Dermis microvascular lymphatic vessel endothelial cell (primary cell): ENCODE measurements at places on chromosomes 6 and 20. TPM values are rescaled to one million over a fixed set of nuclear protein-coding genes. Genes with fewer than 3 reads are reported as not detected.

GRCh38 chr6:13194852-13195251, 133.5 kb downstream of the TBC1D7 start:
- peak; percentile 73 for DNase-seq

- DNase-seq = no peak
Measured at GRCh38 chr6:1290086-1290485, 21.8 kb upstream of the FOXQ1 start.

GRCh38 chr6:28977341-28978132, 27.6 kb downstream of the ZNF311 start:
- peak; percentile 39 for DNase-seq

DNA sequence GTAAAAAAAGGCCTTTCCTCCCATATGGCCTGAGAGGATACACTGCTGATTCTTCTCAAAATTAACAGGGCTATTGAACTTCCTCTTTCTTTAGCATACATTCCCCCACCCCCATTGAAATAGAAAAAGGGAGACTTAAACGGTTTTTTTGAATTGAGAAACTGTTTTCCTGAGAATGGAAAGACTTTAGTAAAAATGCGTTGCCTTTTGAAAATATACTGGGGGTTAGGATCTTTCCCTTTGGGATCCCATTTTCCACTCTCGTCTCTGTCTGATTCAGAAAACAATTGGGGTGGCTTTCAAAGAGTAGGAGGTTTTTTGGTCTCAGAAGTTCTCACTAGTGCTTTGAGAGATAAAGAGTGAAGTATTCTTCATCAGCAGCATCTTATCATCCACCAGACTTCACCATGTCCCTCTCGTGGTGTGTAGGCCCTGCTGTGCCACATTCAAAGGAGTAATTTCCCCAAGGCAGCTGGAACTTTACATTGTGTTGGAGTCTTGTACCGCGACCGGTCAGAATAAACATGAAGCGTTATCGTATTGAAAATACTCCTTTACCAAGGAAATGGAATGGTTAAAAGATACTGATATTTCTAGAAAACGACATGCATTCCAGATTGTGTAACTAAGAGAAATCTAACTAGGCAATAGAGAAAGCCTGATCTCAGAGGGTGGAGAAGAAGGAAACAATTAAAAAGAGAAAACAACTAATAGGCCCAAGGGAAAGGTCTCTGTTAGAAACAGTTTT, 10.6 kb downstream of the MYB start:
- no peak for DNase-seq

DNA sequence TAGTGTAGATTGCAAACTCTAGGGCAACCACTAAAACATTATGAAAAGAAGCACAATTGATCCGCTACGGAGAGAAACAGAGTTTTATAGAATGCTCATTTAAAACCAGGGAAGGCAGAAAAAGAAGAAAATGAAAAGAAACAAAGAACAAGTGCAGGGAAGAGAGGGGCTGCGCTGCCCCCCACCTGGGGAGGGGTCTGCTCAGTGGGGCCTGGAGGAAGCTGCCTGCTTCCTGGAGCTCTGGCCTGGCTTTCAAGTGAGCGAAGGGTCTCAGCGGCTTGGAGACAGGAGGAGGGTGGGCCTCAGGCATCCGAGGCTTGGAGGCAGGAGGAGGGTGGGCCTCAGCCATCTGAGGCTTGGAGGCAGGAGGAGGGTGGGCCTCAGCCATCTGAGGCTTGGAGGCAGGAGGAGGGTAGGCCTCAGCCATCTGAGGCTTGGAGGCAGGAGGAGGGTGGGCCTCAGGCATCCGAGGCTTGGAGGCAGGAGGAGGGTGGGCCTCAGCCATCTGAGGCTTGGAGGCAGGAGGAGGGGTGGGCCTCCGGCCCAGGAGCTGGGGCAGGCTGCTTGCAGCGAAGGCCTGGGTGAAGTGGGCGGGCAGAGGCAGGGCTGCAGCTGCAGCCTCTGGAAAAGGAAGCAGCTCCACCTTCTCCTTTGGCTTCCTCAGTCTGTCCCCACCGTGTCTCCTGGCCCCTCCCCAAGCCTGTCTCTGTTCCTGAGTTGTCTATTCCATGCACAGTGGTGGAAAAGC, 406.3 kb downstream of the TAF4 start:
- DNase-seq = no peak

DNA sequence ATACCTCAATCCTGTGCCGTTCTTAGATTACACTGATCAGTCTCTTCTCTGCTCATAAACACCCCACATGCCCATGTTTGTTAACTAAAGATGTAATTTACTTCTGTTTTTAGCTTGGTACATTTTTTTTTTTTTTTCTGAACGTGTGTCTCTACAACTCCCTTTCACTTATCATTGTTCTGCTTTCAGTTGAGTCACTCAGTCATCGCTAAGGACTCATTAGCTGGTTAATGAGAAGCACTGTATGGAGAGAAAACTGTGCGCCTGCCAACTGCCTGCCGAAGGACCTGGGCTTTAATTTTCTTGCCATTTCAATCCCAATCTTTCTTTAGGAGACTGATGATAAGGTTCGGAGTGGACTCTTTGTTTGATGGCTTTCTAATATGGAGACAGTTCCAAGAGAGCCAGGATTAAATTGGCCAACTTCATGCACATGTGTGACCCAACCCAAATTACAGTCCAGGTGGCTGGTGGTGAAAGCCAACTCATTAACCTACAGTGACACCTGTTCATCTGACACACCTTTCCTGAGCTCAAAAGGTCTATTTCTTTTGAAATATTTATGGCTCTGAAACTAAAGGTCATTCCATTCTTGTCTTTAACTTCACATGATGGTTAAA, 334.1 kb downstream of the BCKDHB start:
- DNase-seq = no peak

DNA sequence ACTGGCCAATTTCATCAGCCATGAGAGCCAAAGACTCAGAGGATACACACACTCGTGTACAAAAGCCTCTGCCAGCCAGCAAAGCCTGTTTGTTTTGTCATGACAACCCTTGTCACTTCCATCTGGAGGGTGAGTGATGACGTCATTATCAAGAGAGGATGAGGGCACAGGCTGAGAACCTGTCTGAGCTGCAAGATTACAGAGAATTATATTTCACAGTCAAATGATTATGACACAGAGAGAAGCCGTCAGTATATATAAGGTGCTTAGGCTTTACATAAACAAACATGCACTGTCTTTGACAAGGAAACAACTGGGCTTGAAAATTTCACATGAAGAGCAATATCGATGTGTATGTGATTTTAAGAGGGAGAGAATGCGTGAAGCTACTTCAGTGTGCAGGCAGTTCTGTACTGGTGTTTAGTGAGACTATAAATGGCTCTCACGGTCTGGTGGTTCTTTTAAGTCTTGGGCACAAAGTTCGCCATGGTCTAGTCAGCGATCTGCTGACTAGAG, 36.5 kb upstream of the BCLAF1 start:
- peak; percentile 7 for DNase-seq

GRCh38 chr6:90918361-90918760, 331.5 kb upstream of the MAP3K7 start:
- no peak for DNase-seq

DNA sequence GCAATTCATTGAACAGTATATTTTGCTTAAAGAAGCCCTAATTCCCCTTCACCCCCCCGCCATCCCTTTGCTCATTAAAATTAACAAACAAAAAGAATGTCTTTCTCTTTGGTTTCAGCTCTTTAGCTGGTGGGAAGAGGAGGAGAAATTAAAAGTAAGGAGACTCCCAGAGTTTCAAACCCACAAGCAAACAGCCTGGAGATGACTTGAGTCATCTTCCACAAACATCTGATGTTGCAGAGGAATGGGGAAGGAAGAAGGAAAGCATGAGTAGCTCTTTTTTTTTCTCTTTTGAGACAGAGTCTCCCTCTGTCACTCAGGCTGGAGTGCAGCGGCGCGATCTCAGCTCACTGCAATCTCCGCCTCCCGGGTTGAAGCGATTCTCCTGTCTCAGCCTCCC, 189.6 kb downstream of the ADAT2 start:
- DNase-seq = no peak

DNA sequence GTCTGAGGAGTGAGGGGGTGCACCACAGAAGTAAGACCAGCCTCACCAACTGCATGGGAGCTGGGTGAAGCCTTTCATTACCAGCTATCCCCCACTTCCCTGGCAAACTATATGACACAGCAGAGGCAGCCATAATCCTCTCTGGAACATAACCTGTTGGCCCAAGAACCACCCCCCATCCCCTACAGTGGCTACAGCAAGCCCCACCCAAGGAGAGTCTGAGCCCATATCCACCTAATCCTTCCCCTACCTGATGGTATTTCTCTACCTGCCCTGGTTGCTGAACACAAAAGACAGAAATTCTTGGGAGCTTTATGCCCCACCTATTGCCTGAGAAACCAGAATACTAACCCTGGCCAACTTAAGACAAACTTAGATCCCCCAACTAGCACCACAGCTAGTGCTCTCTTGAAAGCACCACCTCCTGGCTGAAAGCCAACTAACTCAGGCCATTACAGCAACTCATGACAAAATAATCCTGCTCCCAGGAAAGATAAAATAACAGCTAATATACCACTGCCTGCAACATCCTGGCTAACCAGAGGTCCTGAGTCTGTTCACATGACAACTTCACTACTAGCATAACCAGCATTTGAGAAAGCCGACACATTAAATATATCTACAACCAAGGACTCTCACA, 11.2 kb downstream of the RNGTT start:
- DNase-seq = no peak

DNA sequence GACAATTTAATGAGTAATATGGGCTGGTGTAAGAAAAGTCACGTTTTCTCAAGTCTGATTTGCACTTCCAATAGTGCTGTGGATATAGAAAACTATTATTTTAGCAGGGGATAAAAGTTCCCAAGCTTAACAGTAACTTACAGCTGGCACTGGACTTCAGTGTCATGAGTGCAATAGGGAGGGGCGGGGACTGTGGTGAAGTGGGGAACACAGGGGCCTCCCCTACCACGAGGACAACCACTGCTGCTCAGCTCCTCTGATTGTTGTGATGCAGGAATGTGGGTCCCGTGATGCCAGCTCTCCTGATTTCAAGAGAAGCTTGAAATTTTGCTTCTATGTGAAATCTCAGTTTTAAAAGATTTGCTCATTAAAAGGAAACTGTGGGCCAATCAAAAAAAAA, 24.0 kb downstream of the SLC13A3 start:
- DNase-seq = no peak

- DNase-seq = peak; percentile 14
Measured at GRCh38 chr20:3398681-3399252, 8.7 kb downstream of the DNAAF9 start.

DNA sequence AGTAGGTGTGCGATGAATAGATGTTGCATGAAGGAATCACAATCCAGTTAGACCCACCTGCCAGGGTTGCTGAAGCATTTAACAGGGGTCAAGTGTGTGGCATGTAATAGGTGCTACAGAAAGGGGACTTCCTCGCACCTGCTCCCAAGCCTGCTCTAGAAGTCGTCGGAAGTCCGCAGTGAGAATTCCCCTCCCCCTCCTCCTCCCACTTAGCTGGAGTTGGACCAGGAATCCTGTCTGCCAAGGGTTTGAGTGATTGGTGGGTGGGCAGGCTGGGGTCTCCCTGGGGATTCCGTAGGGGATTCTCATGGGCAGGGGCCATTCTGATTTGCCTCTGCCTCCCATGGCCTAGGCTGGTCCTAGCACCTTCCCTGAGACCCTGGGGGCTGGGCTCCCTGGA, 10.3 kb downstream of the SCRT2 start:
- no peak for DNase-seq

DNA sequence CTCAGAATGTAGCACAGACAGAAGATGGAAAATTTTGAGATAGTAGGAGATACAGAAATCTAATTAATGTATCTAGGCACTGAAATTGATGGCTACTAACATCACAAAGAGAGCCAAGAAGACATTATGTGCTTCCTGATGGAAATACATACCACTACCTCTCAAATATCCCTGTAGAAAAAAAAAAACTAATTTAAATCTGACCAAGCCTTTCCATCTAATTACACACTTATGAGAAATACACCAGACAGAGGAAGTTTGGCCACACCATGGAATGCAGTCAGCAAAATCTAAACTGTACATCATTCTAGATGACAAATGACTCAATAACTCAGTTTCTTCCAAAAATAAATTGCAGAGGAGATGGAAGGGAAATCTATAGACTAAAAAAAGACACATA, 18.9 kb downstream of the VPS52 start:
- DNase-seq = no peak

DNA sequence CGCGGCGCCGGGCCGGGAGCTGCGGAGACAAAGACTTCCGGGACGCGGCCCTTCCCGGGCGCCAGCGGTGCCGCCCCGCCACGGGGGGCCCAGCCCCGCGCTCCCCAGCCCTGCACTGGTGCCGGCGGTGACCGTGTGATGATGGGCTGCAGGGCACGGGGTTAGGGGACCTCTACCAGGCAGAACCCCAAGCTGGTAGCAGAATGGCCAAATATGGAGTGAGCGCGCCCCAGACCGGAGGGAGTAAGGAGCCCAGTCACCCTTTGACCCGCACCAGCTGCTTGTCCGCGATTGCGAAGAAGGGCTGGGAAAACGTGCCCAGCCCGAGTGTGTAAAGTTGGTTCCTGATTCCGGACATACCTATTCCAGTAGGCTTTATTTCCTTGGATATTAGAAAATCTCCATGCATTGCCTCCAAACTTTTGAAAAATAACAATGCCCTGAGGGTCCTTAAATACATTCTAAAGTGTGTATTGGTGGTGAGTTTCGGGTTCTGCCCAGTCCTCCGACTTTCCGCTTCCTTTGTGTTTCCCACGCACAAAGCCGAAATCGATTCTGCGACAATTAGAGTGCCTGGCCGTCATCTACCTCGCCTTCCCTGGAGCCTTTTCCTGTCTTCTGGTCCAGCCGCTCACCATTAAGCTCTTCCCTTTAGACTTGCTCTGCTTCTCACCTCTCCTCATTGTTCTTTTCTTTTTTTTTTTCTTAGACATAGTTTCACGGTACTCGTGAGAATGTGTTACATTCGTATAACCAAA, 1.1 kb downstream of the ABRACL start:
- DNase-seq = no peak

GRCh38 chr6:153117986-153118879, 12.8 kb downstream of the RGS17 start:
- no peak for DNase-seq

DNA sequence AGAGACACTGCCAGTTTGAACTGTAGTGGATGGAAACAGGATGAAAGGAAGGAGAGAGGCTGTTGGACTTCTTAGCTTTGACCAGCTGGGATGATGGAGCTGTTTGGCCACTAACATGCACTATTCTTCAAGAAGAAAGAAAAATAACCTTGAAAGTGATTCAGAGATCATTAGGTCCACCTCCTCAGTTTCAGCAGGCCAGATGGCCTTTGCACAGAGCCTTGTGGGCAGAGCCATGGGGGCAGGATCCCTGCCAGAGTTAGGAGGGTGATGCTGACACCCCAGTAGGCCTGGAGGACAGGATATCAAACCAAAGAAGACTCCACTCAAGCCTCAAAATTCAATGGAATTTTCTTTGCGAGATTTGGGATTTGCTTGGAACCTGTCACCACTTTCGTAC, 74.5 kb upstream of the TMEM181 start:
- DNase-seq = no peak

JPH2 gene
- under 0.01 and 0.13 TPM in 2 replicates for total RNA-seq

TMEM14A gene
- total RNA-seq = 11.0 and 12.3 TPM in 2 replicates

CDH4 gene
- total RNA-seq = under 0.01 and 0.13 TPM in 2 replicates

TXNDC5 gene
- total RNA-seq = 1,097 and 2,266 TPM in 2 replicates
